ENCODE measurements at places on chromosomes 1 and 21. TPM values are rescaled to one million over a fixed set of nuclear protein-coding genes. Genes with fewer than 3 reads are reported as not detected.

GRCh38 chr1:200036619-200037270 lies 9.2 kb downstream of the NR5A2 start:
- no peak for DNase-seq

DNA sequence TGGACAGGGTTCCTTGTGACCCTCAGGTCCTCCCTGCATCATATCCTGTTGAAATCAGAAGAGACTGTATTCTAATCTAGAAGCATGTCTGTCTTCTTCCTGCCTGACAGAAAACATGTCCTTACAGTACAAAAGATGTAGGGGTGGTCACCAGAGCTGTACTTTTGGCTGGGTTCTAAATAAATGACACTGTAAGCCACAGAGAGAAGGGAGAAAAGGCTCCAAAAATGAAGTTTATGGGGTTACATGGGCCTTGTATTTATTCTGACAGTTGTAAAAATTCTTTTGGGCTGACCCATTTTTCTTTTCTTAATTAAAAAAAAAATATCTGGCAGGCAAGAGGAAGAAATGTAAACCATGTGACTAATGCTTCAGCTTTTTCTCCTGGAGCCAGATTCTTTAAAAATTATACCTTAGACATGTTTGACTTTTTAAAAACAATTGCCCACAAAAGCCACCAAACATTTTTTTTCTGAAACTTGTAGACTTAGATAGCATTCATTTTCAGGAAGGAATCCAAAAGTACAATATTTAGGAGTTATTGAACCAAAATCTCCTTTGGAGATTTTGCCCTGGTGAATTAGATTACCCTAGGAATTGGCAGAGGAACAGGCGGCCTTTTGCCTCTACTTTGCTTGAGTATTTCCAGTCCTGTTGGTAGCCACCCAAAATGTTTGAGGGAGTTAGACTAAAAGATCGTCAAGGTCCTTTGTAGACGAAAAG lies 17.1 kb downstream of the RGL1 start:
- peak; percentile 58 for DNase-seq

DNA sequence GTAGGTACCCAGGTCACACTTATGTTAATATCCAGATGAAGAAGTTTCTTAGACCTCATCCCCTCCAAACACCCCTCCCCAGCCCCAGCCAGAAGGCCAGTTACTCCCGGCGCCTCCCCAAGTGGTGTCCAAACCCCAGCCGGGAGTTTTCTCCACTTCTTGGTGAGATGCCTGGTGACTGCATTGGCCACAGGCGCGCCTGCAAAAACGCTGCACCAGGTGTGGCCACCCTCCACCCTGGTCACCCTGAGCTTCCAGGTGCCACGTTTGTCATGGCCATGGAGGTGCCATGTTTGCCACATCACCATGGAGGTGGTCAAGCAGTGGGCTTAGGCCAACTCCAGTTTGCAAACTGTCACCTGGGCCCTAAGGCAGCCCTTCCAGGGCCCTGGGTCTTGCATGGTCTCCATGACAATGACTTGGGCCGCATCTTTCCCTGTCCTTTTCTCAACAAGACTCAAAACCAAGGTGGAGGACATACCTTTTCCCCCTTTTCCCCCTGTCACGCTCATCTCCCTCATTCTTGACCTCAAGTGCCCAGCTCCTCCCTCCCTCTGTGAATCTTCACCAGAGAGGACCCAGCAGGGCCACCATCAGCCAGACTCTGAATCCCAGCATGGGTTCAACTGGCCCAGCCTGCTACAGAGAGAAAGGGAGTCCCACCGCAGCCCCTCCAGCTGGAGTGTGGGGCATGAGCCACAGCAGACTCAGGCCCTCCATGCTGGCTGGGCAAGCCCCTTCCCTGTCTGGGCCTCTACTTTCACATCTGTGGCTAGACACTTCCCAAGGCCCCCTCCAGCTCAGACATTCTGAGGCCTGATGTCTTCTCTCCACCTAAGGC lies 125.9 kb upstream of the ZBTB40 start:
- DNase-seq: no peak

GRCh38 chr1:40582116-40582515 lies 50.7 kb downstream of the ZNF684 start:
- DNase-seq: no peak

DNA sequence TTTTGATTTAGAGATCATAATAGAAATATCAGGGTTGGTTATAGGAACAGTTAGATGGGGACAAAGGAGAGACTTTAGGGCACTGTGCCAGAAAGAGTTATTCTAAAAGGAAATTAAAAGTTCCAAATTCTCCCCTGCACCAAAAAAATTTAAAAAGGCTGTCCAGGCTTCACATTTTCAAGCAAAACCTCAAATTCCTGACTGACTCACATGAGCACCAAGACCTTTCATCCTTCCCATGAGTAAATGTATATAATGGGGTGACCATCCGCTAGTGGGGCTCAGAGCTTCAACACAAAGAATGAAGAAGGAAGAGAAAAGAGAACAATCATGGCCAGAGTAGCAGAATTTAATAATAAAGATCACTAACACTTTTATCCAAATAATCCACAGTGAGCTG lies 131.6 kb upstream of the MROH9 start:
- no peak for DNase-seq

The SORT1 gene
- 0.46 TPM for total RNA-seq

The TPTE gene
- total RNA-seq: not detected
